Glutamatergic neuron (in vitro differentiated cells): ENCODE measurements at places on chromosomes 1 and 21.

DNA sequence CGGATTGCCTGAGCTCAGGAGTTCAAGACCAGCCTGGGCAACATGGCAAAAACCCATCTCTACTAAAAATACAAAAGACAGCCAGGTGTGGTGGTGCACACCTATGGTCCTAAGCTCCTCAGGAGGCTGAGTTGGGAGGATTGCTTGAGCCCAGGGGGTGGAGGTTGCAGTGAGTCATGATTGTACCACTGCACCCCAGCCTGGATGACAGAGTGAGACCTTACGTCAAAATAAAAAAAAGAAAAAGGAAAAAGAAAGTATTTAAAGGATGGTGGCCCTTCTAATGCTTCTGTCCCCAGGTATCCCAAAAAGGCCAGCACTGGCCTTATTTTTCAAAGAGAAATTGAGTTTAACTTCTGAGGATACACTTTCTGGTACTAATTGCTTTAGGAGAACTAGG is 1.7 kb downstream of the IKBKE start:
- no peak for DNase-seq

DNA sequence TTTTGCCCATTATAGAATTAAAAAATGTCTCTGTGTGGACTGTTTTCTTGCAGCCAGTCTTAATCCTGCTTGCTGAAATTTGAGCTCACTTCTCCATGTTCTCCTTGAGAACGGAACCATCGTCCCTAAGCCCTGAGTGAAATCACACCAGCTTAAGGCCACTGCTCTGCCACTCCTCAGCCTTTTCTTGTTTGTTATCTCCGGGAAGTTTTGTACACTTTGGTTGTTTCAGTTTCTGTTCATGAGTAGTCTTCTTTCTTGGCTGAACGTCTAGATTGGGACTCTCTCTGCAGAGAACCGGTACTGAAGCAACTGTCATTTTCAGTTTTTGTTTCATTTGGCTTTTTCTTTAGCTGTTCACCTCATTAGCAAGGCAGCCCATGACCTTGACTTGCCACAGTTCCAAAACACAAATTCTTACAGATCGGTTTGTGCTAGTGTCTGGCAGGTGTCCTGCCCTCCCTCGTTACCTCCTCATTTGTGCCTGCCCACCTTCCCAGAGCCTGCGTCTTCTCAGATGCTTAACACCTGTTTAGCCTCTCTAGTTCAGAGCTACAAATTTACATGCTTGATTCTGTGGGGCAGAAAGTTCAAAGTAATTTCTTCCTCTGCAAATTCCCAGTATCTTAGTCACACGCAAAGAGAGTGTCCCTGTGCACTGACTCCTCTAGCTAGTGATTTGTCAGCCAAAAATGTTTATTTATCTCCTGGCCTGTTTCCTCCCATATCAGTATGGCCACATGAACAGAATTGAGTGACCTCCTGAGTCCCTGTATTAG is 12.4 kb downstream of the PSEN2 start:
- DNase-seq, result no peak

- no peak for DNase-seq
These were observed 30.5 kb downstream of the IFI16 start for GRCh38 chr1:159040206-159040605.

GRCh38 chr1:202073206-202073605 is 49.5 kb upstream of the GPR37L1 start:
- no peak for DNase-seq

DNA sequence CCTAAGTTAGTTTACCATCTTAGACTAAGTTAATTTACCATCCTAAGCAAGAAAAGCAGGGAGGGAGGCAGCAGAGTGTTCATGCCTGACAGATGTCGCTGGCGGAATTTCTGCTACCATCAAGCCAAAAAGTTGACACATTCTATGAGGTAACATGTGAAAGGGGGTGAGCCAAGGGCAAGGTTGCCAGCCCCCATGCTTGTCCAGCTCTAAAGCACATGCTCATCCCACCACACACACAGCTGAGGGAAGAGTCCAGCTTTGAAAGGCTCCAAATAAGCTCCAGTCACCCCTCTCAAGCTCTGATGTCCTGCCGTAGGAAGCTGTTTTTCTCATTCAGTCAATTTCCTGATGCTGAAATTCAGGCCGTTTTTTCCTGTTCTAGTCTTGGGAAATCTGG is 46.3 kb downstream of the EIF2D start:
- no peak for DNase-seq

DNA sequence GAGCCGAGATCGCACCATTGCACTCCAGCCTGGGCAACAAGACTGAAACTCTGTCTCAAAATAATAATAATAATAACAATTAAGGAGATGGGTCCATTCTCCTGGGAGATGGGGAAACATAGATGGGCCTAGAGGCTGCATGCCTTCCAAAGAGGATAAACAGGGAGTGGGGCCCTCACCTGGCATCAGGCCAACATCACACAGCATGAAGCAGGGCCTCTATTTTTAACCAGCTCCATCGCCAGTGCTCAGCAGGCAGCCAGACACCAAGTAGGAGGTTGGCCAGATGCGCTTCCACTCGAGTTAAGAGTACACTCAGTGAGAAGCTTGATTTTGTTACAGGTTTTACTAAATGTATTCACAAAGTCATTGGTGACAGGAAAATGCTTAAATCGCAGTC is 352.0 kb downstream of the RRAGC start:
- no peak for DNase-seq

DNA sequence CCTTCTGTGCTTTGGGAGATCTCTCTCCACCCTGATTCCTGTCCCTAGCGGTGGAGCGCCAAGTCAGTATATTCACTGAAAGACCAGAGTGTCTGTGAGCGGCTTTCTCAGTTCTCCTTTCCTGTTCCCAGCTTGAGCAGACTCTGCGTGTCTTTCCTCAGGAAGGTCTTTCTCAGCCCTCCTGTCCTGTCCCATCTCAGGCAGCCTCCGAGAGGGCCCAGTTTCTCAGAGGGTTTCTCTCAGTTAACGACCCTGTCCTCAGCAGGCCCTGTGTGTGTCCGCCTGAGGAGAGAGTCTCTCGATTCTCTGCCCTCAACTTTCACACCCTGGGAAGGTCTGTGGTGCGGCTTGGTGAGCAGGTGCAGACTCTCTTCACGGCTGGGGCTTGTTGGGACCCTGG is 34.0 kb upstream of the CHIT1 start:
- no peak for DNase-seq

- DNase-seq, result no peak
These were observed 13.0 kb upstream of the ACBD6 start for GRCh38 chr1:180515364-180515763.

GRCh38 chr1:6041432-6042062 is 4.1 kb upstream of the KCNAB2 start:
- peak; percentile 87 for DNase-seq

DNA sequence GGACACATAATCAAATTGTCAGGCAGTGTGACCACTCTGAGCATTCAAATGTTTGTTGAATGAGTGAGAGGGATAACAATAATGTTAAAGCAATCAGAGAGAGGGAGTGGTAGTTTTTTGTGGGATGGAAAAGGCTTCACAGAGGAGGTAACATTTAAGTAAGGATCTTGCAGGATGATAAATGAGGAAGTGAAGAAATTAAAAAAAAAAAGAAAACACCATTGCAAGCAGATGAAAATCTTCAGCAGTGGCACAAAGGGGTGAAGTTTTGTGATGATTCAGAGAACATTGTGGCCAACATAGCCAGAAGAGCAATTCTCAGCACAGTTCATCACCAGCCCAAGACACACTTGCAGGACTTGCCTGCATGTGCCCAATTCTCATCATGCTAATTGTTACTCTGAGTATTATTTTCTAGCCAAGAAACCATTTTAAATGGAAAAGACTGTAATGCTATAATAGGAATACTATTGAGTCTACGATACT is 35.0 kb downstream of the OVGP1 start:
- no peak for DNase-seq

DNA sequence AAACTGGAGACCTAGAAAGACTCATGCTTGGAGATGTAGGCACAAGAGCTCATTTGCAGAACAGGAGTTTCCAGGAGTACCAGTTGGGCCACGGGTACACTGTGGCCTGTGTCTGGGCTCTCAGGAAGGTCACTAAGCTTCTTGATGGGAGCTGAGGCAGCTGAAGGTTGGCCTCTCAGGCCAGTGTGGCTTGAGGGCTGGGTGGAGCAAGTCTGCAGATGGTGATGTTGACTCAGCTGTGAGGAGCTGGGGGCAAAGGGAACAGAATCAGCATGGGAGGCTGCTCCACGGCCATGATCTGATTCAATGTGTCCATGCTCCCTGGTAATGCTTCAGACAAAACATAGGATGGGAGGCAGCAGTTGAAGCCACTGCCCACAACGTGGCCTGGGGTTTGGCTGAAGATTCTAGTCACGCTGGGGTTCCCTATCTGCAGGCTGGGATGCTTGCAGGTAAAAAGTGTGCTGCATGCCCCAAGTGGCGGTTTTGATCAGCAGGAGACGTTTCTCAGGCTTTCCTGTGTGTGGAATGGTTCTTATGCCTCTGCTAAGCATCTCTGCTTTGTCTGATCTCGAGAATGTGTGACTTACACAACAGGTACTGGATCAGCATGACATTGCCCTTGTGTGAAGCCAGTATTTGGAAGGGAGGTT is 15.4 kb upstream of the TENT5C start:
- no peak for DNase-seq

DNA sequence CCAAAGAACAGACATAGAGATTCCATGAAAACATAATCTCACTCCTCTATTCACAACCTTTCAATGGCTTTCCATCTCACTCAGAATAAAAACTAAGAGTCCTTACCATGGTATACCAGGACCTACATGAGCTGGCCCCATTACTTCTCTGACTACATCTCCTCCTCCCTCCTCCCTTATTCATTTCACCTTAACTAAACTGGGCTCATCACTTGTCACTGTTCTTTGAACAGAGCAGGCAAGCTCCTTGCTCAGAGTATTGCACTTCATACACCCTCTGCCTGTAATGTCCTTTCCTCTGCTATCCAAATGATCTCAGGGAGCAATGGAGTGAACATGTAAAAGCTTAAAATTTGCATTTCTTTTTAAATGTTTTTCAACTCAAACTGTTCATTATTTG is 142.0 kb downstream of the MRPL39 start:
- no peak for DNase-seq

- no peak for DNase-seq
These were observed 1.7 kb upstream of the TMEM50B start for GRCh38 chr21:33481314-33481943.

- DNase-seq, result no peak
These were observed 358.9 kb downstream of the DISC1 start for GRCh38 chr1:231985296-231986023.

DNA sequence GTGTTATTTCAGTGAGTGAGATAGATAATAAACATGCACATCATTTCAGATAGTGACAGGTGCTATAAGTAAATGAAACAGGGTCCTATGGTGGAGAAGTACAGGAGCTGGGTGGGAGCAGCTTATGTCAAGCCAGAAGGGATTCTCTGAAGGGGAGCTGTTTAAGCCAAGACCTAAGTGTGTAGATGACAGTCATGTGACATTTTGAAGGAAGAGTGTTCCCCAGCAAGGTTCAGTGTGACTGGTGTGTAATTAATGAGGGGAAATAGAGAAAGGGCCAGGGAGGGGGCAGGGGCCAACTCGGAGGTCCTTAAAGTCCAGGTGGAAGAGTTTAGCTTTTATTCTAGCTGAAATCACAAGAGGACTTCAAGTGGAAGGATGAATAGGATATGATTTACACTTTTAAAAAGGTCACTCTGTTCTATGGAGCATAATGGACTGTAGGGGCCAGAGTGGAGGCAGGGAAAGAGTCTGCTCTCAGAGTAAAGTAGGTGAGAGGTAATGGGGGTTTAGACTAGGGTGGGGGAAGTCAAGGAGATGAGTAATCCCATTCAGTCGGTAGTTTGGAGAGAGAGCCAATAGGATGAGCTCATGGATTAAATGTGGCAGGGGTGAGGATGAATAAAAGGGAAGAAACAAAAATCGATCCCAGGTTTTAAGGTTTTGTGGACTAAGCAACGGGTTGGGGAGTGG is 243.1 kb downstream of the CACNA1E start:
- no peak for DNase-seq

GRCh38 chr21:33384841-33385331 is 18.3 kb upstream of the IFNGR2 start:
- DNase-seq, result no peak

DNA sequence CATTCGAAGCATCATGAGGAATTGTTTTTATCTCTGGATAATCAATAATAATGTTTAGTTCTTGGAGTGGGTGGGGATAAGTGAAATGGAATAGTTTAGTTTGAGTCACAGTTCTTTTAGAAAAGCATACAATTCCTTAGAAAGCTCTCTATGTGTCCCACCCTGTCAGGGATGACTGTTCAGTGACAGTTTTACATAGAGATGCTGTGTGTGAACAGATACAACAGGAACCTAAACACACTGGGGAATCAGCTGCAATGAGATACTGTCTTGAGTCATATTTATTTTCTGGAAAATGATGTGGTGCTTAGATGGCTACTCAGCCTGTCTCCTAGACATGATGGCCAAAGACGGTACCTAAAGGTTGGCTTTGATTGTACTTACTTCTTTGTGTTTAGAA is 25.7 kb upstream of the CCDC190 start:
- DNase-seq, result no peak

DNA sequence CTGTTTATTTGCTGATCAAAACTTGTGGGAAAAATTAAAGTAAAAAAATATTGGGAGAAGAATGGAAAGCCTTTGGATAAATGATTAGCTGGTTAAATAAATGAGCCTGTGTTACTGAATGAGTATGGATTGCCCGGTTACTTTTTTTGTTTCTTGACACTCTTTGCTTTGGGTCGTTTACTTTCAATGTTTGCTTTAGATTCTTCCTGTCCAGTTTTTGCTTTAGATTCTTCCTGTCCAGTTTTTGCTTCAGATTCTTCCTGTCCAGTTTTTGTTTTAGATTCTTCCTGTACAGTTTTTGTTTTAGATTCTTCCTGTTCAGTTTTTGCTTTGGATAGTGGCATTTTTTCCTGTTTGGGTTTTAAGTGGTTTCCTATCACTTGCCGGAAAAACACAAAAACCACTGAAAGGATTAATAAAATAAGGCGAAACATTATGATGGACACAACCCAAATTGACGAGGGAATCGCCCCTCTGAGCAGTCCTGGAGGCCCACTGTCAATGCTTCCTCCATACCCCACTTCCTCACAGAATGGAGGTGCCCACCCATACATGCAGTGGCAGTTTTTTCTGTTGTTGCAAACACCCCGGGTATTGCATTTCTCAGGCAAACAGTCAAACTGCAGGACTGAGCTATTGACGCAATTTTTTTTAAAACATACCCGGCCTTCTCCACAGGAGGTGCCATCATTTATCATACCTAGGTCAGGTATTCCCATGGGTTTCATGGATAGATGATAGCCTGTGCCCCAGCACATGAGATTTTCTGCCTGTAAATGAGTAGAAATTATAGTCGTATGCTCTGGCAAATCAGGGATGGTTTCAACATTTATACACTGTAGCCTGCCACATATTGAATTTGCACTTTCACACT is 2.3 kb downstream of the ADAM30 start:
- no peak for DNase-seq

GRCh38 chr1:226813671-226814591 is 56.5 kb upstream of the PSEN2 start:
- DNase-seq, result no peak

DNA sequence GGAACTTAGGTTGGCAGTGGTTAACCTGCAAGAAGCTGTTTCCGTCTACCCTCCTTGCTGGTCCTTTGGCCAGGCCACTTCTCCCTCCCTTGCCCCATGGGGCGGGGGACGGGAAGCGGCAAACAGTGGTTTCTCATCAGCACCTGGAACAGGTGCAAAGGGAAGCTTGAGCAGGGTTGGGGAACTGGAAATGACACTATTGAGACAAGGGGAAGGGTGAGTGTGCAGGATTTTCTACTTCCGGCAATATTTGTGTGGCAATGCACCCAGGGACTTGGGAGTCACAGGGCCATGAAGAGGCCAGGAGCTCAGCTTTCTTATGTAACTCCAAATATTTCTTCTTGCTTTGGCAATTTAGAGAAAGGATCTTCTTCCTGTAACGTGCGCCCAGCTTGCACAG is 29.0 kb upstream of the SARS1 start:
- no peak for DNase-seq
